Activated CD4-positive, CD25-positive, alpha-beta regulatory T cell (primary cell): ENCODE measurements at places on chromosomes 11 and 22.

DNA sequence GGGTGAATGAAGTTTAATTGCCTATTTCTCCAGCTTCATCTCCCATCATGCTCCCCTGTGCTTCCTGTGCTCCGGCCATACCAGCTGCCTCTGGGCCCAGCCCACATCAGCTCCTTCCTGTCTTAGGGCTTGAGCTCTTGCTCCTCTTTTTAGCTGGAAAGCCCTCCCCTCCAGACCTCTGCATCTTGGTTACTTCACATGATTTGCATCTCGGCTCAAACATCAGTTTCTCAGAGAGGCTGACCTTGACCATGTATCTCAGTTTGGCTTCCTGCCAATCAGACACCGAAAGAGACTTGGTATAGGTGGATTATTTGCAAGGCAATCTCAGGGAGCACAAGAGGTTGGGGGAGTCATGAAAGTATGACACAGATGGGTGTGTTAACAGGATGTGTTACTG lies 73.2 kb upstream of the TIMP3 start:
- no peak for DNase-seq

GRCh38 chr11:63892228-63892627 lies 24.7 kb downstream of the RCOR2 start:
- no peak for DNase-seq

DNA sequence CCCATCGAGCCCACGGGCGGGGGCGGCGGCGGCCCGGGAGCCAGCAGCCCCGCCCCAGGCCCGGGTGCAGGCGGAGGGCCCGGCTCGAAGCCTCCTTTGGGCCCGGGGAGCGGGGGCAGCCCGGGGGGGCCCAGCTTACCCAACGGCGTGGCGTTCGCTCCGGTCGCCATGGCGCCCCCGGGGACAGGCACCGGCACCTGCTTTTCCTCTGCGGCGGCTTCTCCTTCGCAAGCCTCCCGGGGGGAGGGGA lies 194 bp downstream of the SF1 start:
- DNase-seq: no peak

DNA sequence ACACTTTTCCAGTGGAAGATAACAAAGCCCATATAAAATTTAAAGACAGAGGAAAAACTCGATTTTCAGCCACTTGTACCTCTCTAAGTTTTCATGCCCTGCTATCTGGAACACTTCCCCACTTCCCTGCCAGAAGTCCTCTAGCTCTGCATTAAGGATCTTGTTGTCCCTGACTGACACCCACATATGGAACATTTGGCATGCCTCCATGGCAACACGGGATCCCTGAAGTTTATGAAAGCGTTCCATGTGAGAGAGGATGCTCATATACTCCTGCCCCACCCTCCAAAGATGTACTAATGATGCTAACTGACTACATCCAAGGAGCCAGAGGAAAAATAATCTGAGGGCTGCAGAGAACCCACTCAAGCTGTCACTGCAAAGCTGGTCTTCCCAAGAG lies 8.8 kb upstream of the C11orf91 start:
- no peak for DNase-seq

DNA sequence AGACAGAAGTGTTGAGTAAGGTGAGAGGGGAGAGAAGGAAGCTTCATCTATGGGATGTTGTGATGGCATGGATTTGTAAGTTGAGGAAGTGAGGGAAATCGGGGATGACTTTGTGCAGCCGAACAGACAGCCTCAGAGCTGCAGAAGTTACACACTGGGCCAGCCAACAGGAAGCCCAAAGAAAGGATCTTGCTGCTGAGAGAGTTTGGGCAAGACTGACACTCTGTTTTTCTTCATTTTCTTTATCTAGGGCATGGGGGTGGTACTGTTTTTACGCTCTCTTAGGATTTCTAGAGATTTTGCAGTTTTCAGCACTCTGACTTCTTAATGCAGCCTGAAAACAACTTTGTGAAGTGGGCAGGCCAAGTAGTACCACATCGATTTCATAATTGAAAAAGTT lies 509.9 kb upstream of the TENM4 start:
- DNase-seq: no peak

DNA sequence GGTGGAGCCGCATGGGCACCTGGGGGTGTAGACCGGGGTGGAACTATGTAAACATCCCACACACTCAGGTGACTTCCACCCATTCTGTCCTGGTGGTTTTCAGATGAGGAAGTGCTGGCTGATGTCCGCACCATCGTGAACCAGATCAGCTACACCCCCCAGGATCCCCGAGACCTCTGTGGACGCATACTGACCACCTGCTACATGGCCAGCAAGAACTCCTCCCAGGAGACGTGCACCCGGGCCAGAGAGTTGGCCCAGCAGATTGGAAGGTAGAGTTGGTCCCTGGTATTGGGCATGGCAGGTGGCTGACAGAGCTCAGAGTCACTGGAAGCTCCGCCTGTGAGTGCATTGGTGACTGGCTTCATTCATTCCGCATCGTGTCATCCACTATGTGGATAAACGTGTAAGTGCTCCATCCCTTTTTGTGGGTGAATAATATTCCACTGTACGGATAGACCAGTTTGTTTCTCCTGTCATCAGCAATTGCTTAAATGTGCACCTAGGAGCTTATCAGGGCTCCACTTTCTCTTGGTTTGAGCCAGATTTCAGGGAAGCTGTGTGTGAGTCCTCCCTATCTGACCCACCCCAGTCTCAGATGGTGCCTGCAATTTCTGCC lies 29.9 kb downstream of the NADSYN1 start:
- no peak for DNase-seq

GRCh38 chr22:30681831-30682230 lies 12.8 kb upstream of the OSBP2 start:
- DNase-seq: no peak

DNA sequence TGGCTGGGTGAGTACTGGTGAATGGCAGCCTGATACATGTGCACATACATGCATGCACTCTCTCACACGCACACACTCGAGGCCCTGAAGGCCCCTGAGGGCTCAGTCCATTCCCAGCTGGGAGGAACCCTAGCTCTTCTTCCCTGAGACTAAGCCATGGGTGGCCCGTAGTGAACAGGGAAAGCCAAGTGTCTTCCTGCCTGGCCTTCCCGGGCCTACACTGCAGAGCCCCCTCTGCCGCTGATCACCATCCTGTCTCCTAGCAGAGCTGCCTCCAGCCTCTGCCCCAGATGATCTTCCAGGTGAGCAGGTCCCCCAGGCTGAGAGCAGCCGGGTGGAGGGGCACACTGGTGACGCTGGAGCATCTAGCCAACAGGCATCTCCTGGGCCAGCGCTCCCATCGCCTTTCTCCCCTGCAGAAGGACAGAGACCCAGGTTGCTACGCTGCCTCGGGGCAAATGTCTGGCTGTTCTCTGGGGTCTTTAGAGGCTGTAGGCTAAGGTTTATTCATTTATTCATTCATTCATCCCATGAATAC lies 57.3 kb downstream of the CD82 start:
- no peak for DNase-seq
